ENCODE measurements at places on chromosomes 6 and 20.

GRCh38 chr6:98828941-98829411 is 5.4 kb upstream of the POU3F2 start:
- no peaks in the 10 kb centered on the region for H3K36me3 ChIP-seq
- H3K27ac ChIP-seq = no peak overlapping the region
- H3K27me3 ChIP-seq = peaks cover 19% of the 10 kb centered on the region
- no peak overlapping the region for H3K4me3 ChIP-seq
- H3K4me1 ChIP-seq = peaks cover 14% of the 10 kb centered on the region
- DNase-seq = no peak

DNA sequence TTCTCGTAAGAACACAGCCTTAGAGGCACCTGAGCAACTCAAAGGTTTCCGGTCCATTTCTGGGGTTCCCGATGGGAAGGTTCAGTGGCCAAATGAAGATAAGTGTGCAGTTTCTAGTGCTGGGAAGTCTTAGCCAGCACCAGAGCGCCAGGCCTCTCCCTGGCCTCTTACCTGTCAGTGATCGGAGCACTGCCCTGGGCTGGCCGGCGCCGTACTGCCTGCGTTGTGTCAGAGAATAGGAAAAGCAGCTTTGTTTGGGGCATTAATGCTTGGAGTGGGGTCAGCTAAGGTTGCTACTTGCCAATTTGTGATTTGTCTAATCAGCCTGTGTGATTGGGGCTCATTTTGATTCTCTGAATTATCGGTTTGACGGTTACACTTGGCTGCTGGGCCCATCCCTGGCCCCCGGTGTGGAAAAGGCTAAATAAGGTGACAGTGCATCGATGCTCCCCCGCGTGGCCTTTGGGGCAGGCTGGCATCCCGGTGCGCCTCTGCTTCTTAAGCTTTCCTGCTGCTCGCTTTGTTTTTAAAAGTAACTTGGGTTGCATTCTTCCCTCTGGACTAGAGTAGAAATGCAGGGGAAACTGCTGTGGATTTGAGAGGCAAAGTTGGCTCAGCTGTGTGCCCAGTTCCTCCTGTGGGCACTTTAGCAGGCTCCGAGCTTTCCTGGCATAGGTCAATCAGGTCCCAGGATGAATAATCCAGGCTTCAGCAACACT is 51.8 kb downstream of the TCP11 start:
- no peak overlapping the region for H3K4me3 ChIP-seq
- no peaks in the 10 kb centered on the region for H3K27me3 ChIP-seq
- peaks cover 4% of the 10 kb centered on the region for H3K4me1 ChIP-seq
- no peak for DNase-seq

DNA sequence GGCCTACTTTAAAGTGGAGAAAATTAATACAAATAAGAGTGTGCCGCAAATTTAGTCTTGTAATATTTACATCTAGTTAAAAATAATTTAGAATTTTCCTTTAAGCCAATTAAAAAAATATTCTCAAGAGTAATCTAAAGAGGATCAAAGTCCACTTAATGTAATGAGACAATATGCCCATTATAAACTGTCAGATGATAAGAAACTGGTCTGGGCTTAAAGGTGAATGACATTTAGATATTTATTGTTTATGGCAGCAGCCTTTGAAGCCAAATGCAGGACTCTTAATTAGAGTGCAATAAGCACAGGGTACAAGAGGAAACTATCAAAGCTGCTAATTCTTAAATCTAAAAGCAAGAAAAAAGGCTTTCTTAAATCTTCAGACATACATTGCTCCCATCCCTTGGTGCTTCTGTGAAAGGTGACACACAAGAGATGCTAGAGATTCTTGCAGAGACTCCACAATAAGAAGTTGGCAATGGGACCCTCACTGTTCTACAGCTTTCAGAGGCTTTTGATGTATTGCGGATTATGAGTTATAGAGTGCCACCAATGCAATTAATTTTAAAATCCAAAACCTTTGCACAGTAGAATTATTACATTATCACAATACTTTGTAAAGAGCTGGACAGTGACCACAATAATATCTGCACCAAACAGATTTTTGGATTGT is 116.1 kb downstream of the MAN1A1 start:
- no peak overlapping the region for H3K4me3 ChIP-seq
- no peak overlapping the region for H3K27ac ChIP-seq
- H3K27me3 ChIP-seq = no peaks in the 10 kb centered on the region
- no peaks in the 10 kb centered on the region for H3K36me3 ChIP-seq
- no peaks in the 10 kb centered on the region for H3K4me1 ChIP-seq
- no peak for DNase-seq

DNA sequence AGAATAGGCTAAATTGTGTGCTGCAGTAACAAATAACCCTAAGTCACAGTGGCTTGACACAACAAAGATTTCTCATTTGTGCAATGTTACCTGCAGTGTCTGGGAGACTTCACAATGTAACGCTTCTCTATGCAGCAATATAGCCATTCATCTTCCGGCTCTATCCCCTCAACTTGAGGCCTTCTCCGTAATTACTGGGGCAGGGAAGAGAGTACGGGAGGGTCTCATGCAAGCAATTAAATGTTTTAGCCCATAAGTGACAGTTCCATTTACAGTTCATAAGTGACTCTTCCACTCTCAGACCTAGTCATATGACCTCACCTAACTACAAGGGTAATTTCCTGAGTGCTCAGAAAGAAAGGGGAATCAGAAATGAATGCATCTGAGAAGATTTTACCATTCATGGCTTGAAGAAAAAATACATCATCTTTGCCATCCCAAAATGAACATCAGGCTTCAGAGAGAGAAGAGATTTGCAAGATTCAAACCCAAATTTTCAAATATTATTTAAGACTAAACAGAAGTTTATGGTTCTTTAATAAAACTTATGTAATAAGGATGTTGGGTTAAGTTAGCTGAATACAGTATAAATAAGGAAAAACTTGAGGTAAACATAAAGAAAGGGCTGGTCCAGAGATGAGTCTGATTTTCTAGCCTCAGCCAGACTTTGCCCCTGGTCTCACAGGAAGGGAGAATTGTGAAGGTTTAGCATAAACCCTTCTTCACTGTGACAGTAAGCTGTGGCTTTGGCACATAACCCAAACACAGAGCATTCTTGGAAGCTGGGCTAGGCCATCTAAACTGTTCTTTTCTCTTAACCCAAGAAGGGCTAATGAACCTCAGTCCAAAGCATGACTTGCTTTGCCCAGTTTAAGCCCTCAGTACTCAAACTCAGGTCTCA is 13.3 kb downstream of the GPR6 start:
- no peaks in the 10 kb centered on the region for H3K27me3 ChIP-seq
- no peaks in the 10 kb centered on the region for H3K4me1 ChIP-seq
- no peak overlapping the region for H3K4me3 ChIP-seq
- no peak for DNase-seq

GRCh38 chr6:69693762-69694161 is 103.0 kb downstream of the LMBRD1 start:
- H3K27ac ChIP-seq = no peak overlapping the region
- no peaks in the 10 kb centered on the region for H3K4me1 ChIP-seq
- no peaks in the 10 kb centered on the region for H3K27me3 ChIP-seq
- no peak overlapping the region for H3K4me3 ChIP-seq
- peaks cover 13% of the 10 kb centered on the region for H3K36me3 ChIP-seq

DNA sequence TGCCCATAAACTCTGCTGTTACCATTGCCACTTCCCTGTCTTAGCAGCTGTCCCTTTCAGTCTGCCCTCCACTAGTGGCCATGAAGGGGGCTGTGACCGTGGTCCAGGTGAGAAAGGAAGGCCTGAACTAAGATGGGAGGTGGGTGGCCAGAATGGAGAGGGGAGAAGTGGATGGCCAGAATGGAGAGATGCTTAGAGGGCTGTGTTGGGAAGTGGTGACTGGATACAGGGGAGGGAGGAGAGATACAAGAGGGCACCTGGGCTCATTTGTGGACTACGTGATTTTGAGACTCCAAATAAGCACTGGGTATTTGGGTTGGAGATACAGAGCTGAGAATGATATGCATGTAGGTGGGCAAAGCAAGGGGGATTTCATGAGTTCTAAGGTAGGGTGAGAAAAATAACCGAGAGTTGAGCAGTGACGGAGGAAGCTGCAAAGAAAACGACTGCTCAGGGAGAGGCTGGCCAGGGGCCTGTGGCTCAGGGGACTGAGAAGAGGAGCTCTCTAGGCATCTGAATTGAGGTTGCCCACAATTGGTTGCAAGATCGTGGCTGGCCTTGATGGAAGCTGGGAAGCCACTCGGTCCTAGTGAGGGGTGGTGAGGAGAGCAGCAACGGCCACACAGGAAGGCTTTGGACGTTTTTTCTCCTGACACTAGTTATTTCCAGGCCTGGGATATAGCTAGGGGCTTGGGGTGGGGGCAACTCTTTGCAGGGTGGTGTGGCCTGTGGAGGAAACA is 36.9 kb downstream of the PANK2 start:
- no peak overlapping the region for H3K4me3 ChIP-seq
- H3K27me3 ChIP-seq = no peaks in the 10 kb centered on the region
- H3K36me3 ChIP-seq = no peaks in the 10 kb centered on the region
- no peak for DNase-seq
- no peaks in the 10 kb centered on the region for H3K4me1 ChIP-seq

- peak overlapping the region; percentile 70 for H3K27ac ChIP-seq
- H3K4me3 ChIP-seq = no peak overlapping the region
- no peaks in the 10 kb centered on the region for H3K27me3 ChIP-seq
- H3K4me1 ChIP-seq = no peaks in the 10 kb centered on the region
- no peak for DNase-seq
Observed at GRCh38 chr6:154298297-154298696, 58.3 kb downstream of the IPCEF1 start.

DNA sequence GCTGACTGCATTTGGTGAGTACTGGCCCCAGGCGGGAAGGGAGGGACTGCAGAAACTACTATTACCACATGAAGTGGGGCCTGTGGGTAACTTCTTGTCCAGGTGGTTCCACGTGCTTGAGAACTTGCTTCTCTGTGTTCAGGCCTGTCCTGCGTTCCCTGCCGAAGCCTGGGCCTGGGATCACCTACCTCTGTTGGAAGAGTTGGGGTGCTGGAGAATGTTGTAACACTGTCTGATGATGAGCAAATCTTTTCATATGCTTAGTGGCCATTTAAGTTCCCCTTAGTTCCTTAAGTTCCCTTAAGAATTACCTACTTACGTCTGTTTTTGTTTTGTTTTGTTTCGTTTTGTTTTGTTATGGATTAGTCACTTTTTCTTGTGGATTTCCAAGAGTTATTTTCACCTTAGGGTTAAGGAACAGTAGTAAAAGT is 154.4 kb downstream of the DTNBP1 start:
- peaks cover 23% of the 10 kb centered on the region for H3K4me1 ChIP-seq
- H3K4me3 ChIP-seq = no peak overlapping the region
- no peak overlapping the region for H3K27ac ChIP-seq

DNA sequence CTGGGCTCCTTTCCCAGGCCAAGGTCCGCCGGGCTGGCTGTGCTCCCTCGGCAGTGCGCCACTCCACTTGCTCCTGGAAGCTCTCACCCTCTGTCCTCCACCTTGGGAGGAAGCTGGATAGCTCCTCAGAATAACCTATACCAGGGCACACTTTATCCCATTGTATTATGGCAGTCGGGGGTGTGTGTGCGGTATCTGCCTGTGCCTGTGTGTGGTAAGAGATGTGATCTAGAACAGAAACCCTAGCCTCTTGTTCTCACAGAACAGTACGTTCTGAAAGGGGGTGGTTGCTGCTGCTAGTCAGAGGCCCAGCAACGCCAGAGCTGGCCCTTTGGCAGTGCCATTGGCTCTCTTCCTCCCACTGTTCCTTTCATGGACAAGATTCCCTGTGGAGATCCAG is 168.4 kb downstream of the TBXT start:
- no peaks in the 10 kb centered on the region for H3K4me1 ChIP-seq
- H3K27ac ChIP-seq = no peak overlapping the region
- no peaks in the 10 kb centered on the region for H3K27me3 ChIP-seq
- H3K4me3 ChIP-seq = no peak overlapping the region
- no peaks in the 10 kb centered on the region for H3K36me3 ChIP-seq

GRCh38 chr6:14442242-14442641 is 324.7 kb downstream of the CD83 start:
- no peaks in the 10 kb centered on the region for H3K4me1 ChIP-seq
- H3K4me3 ChIP-seq = no peak overlapping the region
- H3K27ac ChIP-seq = no peak overlapping the region
- H3K27me3 ChIP-seq = no peaks in the 10 kb centered on the region
- DNase-seq = no peak

DNA sequence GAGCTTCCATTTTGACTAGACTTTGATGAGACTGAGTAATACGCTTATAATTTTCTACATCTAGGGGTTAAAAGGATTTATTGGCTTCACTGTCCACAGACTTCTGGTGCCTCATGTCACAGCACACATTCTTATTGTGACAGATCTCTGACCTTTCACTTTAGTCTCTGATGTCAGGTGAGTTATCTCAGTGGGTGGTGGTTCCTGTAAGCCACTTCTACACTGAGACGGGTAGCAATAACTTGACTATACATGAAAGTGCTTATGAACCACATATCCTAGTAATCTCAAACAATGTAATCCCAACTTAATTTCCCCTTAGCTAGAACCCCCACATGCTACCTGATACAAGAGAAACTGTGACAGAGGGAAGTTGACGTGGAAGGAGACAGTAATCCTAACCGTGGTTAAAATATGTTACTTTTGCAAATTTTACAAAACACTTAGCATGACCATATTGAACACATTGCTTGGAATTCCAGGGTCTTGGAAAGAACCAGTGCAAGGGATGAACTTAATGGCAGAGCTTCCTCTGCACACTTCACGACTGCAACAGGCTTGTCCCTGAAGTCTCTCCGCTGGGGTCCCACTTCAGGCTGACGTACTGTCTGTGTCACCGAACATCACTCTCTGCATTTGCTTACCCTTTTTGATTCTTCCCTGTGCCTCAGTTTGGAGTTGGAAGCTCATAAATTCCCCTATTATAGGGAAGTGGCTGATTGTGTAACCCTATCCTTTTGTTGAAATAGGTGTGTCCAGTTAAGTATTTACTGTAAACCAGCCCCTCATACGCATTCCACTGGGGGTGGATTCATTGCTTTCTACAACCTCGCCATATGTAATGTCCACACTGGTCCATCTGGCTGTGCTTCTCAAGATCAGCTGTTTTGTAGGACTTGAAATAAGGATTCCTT is 6.4 kb upstream of the TRIM40 start:
- no peak overlapping the region for H3K27ac ChIP-seq
- H3K4me1 ChIP-seq = no peaks in the 10 kb centered on the region
- DNase-seq = no peak
- H3K36me3 ChIP-seq = no peaks in the 10 kb centered on the region

DNA sequence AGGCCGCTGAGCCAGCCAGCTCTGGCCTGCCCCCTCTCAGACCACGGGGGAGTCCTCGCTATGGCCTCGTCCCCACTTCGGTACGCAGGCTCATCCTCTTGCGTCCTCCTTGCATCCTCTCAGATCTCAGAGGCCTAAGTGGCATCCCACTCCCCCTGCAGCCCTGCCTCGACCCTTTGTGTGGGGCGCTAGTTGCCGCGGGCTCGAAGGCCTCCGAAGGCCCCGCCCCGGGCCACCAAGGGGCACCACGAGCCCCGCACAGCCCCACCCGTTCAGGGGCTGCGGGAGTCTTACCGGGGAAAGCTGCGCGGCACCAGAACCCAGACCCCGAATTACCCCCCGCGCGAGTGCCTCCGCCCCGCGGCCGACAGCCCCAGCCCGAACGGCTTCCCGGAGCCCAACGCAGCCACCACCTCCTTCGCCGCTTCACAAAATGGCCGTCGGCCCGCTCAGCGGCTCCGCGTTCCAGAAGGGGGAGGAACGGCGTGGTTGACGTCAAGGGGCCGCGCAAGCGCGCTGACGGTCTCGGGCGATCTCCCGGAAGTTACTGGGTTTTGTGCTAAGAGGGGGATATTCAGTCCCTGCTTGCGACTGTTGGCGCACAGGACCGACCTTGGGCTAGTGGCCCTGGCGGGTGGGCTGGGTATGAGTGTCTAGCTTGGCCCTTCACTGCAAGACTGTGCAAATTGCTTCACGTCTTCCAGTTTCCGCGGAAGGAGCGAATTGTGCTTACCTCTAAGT is at the start of the genes CPNE1 and RBM12:
CPNE1 (minus strand) TSS at position 435 of the 741 bp plus-strand sequence. CDS start 31,977 bp downstream, outside the sequence.
RBM12 (minus strand) TSS at position 435 of the 741 bp plus-strand sequence. CDS start 9,578 bp downstream, outside the sequence.
- H3K27ac ChIP-seq = peak within 1 kb of the TSS; percentile 99
- H3K27me3 ChIP-seq = no peaks in the 10 kb centered on the region
- H3K4me1 ChIP-seq = peaks cover 14% of the 10 kb centered on the region
- H3K4me3 ChIP-seq = peak within 1 kb of the TSS; percentile 85
- peak; percentile 87 for DNase-seq
